ENCODE measurements at places on chromosomes 6 and 20.

GRCh38 chr6:154488248-154488593 lies 22.3 kb downstream of the CNKSR3 start:
- DNase-seq = no peak

DNA sequence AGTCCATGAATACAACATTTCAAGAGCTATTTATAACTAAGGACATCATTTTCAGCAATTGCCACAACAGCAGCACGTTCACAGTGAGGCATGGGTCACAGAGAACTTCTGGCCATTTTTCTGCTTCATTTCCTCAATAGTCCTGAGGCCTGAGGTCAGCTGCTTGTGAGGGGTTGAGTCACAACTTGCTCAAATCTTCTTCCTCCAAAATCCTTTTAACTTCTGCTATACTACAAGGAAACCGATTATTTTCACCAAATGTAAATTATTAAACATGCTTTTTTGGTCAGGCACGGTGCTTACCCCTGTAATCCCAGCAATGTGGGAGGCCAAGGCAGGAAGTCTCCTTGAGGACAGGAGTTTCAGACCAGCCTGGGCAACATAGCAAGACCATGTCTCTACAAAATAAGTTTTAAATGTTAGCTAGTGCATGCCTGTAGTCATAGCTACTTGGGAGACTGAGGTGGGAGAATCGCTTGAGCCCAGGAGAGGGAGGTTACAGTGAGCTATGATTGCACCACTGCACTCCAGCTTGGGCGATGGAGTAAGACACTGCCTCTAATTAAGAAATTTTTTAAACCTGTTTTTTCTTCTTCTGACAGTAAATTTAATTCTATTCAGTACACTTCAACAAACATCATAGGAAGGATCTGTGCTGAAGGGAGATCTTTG lies 11.1 kb upstream of the SLC16A10 start:
- no peak for DNase-seq

GRCh38 chr20:47586649-47587294 lies 85.1 kb downstream of the NCOA3 start:
- no peak for DNase-seq

- no peak for DNase-seq
These were observed 42.0 kb upstream of the ID4 start for GRCh38 chr6:19795211-19795610.

DNA sequence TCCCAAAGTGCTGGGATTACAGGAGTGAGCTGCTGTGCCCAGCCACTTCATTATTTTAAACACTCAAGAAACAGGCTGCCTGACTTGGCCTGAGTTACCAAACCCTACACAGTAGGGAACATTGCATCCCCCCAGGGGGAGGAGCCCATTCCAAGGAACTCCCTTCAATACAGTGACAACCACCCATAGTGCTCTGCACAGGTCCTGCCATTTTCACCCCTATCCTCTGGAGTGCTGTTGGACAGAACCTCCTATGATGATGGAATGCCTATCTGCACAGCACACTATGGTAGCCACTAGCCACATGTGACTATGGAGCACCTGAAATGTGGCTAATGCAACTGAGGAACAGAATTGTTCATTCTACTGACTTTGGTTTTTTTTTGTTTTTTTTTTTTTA lies 11.7 kb downstream of the ACOT8 start:
- DNase-seq = no peak

DNA sequence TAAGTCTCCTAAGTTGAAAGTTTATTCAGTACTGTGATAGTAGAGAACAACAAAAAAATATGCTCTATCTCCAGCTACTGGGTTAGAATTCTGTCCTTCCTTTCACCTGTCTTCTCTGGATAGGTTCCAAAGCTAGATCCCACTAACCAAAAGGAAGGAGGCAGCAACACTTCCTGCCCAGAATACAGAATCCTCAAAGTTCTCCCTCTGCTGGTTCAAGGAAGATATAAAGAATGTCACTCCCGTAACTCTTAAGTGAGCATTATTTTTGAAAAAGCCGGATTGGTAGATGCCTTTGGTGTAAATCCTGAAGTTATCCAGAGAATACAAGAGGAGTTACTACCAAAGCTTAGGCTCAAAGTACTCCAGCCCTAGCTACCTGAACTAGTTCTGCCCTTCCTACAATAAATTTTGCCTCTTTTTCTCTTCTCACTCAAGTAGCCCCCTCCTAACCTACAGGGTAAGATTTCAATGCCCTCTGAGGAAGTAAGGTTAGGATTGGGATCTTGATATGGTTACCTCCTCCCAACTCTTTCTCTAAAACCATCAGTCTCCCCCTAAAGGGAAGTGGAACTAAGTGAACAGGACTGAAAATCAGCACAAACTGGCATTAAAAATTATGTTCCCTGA lies 26.0 kb upstream of the CRIP3 start:
- peak; percentile 5 for DNase-seq

GRCh38 chr6:140178520-140178919 lies 804.1 kb upstream of the CITED2 start:
- DNase-seq = no peak

DNA sequence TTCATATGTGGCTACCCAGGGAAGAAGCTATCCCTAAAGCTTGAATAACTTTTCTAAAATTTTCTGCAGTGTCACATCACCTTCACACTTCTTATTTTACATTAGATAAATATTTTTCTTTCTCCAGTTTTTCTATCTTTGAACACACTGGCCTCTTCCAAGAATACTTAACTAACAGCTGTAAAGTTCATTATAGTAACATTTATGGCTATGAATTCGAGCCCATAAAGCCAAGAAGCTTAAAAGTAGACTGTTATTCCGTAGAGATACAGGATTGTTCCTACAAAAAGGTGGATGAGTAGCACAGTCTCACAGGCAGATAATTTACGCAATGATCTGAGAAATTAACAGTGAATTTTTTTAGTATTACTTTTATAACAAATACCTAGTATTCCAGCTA lies 55.7 kb upstream of the BMP5 start:
- no peak for DNase-seq

GRCh38 chr20:39146394-39146793 lies 184.2 kb downstream of the DHX35 start:
- no peak for DNase-seq

DNA sequence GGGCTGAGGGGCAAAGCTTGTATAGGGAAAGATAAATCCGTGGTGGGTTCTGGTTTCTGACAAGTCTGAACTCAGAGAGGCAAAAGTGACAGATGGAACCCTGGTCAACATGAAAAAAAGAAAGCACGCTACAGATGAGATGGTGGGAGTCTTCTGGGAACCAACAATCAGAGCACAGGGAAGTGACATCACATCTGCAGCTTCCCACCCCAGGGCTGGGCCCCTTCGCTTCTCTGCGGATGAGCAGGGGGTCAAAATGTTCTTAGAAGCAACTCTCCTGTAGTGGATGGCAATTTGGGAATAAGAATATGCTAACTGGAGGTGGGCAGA lies 129.2 kb upstream of the AKAP12 start:
- no peak for DNase-seq

DNA sequence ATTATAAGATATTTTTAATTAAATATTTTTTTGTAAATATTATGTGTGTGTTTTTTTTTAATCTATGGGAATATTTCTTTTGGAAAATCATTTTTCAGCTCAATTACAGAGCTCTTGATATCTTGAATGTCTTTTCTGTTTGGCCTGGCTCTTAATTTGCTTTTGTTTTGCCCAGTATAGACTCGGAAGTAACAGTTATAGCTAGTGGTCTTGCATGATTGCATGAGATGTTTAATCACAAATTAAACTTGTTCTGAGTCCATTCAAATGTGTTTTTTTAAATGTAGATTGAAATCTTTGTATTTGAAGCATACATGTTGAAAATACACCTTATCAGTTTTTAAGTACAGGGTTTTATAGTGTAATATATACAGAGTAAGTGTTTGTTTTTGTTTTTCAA lies 2.6 kb downstream of the ID4 start:
- no peak for DNase-seq

GRCh38 chr6:113763876-113764275 lies 93.3 kb upstream of the MARCKS start:
- no peak for DNase-seq

DNA sequence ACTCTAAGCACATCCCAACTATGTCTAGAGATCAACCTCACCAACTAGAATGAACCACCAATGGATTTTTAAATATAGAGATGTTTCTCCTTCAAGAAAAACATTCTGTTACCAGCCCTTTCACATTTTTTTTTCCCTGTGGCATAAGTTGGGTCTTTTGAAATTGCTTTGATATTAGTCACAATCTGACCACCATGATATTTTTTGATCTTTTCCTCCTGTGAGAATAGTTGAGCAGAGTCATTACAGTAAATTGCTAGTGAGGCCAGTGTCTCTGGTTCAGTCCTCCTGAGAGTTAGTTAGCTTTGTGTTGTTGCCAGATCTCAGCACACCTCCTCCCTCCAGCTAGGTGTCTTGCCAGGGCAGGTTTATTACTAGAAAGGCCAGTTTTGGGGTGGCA lies 79.7 kb upstream of the MYLIP start:
- no peak for DNase-seq

GRCh38 chr6:137025786-137026730 lies 18.7 kb downstream of the IL20RA start:
- no peak for DNase-seq

GRCh38 chr6:156256161-156256560 lies 521.0 kb upstream of the ARID1B start:
- DNase-seq = no peak

DNA sequence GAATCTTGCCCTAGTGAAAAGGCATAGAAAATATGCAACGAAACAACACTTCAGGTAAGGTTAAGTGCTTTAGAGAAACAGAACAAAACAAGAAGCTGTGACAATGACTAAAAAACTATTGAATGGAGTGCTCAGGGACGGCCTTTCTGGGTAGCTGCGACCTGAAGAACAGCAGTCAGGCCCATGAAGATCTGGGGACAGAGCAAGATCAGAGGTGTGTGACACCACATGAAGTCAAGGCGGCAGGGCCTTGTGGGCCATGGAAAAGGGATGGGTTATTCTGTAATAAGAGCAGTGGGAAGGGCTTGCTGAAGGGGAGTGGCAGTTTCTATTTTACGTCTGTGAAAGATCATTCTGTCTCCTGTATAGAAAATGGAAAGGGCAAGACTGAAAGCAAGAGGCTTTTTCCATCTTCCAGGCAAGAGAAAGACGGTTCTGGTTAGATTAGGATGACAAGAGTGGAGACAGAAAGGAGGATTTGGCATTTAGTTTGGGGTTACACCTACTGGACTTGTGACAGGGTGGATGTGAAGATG lies 5.1 kb downstream of the UBE2V1 start:
- DNase-seq = no peak

DNA sequence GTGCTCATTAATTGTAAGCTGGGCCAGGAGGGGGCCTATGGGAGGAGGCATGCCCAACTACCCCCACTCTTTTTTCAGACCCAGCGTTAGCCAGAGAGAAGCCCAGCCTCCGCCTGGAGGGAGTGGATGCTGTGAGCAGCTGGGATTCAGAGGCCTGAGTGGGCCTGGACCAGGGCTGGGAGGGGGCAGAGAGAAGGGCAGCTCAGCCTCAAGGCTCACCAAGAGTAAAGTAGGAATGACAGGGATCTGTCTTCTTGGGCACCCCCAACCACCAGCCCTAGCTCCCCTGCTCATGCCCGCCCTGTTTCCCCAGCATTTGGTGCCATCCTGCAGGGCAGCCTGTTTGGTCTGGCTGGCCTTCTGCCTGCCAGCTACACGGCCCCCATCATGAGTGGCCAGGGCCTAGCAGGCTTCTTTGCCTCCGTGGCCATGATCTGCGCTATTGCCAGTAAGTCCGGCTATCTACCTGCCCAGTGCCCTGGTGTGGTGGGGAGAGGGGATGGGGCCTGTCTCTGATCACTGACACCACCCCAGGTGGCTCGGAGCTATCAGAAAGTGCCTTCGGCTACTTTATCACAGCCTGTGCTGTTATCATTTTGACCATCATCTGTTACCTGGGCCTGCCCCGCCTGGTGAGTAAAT lies 6.8 kb downstream of the SLC29A1 start:
- no peak for DNase-seq

DNA sequence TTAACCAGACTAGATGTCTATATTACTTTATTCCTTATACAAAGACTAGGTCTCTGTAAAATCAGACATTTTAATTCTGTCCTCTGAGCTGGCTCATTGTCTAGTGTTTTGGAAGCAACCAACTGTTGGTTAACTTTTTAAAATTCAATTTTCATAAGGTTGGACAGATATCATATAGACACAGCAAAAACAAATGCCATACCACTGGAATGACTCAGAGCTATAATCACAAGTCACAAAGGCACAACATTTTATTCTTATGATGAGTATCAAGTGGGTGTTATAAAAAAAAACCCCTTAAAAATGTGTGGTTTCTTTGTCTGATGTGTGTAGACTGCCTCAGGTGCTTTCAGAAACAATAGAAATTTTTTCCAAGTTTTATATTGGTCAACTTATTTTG lies 296.2 kb upstream of the MARCKS start:
- DNase-seq = no peak

DNA sequence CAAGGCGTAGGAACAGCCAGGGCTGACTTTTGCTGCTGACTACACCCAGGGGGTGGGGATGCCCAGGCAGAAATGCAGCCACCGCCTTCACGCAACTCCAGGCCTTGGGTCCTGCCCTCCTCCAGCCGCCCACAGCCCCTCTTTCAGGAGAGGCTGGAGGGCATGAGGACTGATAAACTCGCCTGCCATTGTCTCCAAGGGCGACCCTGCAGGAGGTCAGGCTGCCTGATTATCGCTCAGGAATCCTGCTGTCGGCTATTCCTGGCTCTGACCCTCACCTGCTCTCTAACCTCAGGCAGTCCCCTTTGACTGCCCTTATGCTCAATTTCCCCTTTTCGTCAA lies 62.0 kb upstream of the HDDC2 start:
- no peak for DNase-seq

- no peak for DNase-seq
These were observed 708.8 kb downstream of the DHX35 start for GRCh38 chr20:39670988-39671387.

DNA sequence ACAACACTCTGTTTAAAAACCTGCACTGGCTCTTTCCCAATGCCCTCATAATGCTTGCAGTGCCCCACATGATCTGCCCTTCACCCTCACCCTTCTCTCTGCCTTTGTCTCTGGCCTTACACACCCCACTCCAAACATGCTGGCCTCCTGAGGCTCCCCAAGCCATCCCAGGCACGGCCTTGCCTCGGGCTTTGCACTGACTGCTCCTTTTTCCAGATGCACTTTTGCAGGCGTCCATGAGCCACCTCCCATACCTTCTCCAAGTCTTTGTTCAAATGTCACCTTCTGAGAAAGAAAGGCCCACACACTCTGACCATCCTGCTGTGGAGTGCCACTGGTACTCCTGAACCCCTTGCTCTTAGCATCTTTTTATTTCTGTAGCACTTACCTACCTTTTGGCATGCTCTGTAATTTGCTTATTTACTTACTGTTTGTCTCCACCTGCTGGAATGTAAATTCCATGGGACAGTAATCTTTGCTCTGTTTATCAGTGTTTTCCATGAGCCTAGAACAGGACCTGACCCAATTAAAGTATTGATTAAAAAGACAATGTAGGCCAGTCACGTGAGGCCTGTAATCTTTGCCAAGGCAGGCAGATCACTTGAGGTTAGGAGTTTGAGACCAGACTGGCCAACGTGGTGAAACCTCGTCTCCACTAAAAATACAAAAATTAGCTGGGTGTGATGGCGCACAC lies 30.7 kb downstream of the GFRA4 start:
- DNase-seq = no peak

All from CD4-positive, alpha-beta T cell treated with Interleukin-6 at 100 ng/mL for 8 hours (primary cell).